ENCODE measurements at places on chromosomes 4 and X.

DNA sequence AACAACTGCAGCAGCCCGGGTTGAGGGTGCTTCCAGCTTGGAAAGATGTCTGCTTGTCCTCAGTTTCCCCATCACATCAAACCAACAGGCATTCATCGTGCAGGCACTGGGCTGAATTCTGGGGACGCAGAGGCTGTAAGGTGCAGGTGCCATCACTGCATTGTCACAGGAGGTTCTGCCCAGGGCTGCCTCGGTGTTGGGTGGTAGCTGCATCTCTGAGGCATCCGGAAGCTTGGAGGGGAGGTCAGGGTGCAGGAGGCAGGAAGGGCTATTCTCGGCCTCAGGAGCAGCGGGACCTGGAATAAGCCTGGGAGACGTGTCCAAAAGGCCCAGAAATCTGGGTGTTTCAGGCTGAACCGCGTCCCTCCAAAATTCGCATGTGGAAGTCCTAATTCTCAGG lies 134.6 kb downstream of the HMX1 start:
- no peak for DNase-seq

GRCh38 chr4:154961263-154961662 lies 180.2 kb downstream of the RBM46 start:
- DNase-seq = peak; percentile 32

GRCh38 chr4:3770323-3771163 lies 4.4 kb downstream of the ADRA2C start:
- DNase-seq = no peak

DNA sequence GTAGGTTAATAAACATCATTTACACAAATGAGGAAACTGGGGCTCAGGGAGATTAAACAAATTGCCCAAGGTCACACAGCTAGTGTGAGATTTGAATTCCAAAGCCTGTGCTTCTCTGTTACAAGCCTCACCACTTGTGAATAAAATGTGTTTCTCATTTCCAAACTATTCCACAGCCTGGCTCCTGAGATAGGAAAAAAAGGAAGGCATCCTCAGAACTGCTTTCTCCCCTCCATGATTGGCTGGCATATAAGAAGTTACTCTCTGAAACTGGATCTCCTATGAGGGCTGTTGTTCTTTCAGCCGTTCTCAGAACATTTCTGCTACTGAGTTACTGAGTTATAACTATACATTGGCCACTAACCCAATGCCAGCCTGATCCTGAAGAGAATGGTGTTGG lies 237.9 kb downstream of the MAML3 start:
- no peak for DNase-seq

- no peak for DNase-seq
Observed at GRCh38 chrX:38811515-38812243, 10.4 kb downstream of the MID1IP1 start.

DNA sequence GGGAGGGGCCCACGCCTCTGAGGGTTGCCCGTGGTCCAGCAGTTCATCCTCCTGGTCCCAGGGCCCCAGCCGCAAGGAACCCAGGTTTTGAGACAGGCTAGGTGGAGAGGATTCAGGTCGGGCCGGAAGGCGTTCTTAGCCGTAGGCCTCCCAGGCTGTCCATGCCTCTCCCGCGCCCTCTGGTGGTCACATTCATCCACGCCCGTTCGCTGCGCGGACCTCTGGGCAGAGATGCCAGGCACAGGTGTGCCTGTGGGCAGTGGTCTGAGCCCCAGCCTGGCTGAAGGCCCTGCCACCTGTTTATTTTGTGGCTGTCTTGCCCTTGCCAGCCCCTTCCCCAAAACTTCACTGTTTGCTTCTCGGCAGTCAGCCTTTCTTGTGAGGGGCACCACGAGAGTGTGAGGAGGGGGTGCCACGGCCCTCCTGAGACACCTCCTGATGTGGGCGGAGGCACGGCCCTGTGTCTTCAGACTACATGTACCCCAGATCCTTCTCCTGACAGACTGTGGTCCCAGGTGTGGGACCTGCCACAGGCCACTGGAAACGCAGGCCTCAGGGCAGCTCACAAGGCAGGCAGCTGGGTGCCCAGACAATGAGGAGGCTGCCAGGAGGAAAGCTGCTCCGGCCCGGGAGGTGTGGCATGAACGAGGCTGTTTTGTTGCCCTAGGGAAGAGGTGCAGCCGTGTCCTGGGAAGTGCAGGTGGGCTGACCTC lies 5.0 kb downstream of the UVSSA start:
- DNase-seq = peak; percentile 83

GRCh38 chr4:335515-335914 lies 2.1 kb upstream of the ZNF141 start:
- DNase-seq = no peak

GRCh38 chr4:145055533-145056257 lies 42.3 kb downstream of the ANAPC10 start:
- DNase-seq = no peak

DNA sequence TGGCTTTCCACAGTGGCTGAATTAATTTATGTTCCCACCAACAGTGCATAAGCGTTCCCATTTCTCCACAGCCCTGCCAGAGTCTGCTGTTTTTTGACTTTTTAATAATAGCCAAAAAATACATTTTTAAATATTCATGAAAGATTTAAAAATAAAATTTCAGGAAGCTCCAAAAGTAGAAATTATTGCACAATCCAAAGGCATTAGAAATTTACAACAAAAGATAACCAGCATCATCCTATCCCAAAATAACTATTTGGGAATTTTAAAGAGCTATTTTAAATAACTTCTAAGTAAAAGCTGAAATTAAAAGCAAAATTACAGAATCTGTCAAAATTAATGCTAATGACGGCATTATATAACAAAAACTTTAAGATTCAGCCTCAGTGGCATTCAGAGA lies 131.5 kb downstream of the QDPR start:
- no peak for DNase-seq

GRCh38 chr4:83644677-83645659 lies 109.1 kb downstream of the GPAT3 start:
- DNase-seq = peak; percentile 61

GRCh38 chr4:126627255-126627654 lies 1005.5 kb upstream of the INTU start:
- DNase-seq = no peak
